EL (cell line): ENCODE measurements at places on chromosomes 3 and 15.

GRCh38 chr3:89742546-89742945 lies 635.1 kb downstream of the EPHA3 start:
- no peak for DNase-seq

DNA sequence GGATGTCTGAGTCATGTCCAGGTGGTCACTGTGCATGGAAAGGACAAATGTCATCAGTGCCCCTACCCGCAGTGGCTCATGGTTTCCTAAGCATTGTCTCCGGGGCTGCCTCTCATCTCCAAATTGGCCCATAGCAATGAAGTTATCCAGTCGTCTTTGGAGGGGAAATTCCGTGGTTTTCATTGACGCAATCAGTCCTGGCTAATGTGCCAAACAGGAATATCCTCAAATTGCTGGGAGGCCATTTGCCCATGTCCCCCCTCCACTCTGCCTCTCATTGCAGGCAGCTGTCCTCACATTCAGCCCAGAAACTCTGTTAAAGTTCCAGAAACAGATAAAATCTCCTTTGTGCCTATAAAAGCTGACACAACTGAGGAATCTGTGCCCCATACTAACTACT lies 81.6 kb downstream of the MCTP2 start:
- peak; percentile 8 for DNase-seq

DNA sequence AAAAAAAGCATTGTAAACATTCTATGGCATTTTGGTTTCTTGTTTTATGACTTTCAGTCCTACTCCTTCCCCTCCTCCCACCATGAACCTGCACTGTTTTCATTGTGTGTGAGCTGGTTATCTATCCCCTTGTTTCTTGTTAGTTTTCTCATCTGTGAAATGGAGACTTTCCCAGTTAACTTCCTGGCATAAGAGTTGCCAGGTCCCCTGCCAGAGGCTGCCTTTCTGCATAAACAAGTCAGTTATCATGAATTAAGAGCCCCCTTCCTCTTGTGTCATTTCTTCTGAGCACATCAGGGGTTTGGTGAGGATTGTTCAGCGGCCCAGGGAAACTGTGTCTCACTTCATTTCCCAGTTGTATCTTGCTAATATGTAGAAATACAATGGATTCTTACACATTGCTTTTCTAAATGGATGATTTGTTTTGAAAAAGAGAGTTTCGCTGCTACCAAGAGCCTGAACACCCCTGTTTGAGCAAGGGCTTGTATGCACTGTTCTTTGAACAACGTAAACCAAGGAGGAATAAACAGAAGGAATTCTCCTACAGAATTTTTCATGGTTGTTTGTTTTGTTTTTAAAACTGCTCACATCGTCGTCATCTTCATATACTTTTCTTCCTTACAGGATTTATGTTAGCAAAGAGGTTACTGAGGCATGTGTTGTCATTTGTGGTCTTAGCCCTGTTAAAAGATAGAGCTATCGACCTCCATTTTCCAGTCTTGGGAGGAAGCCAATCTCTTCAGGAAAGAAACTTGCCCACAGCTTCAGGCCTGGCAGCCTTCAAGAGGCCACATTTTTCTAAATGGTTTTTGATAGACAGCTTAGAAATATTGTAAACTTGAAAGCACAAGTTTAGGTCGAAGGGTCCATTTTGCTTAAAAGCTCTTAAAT lies 144.6 kb upstream of the IL12A start:
- no peak for DNase-seq

- DNase-seq: no peak
Measured at GRCh38 chr3:114732353-114732752, 414.7 kb downstream of the ZBTB20 start.

DNA sequence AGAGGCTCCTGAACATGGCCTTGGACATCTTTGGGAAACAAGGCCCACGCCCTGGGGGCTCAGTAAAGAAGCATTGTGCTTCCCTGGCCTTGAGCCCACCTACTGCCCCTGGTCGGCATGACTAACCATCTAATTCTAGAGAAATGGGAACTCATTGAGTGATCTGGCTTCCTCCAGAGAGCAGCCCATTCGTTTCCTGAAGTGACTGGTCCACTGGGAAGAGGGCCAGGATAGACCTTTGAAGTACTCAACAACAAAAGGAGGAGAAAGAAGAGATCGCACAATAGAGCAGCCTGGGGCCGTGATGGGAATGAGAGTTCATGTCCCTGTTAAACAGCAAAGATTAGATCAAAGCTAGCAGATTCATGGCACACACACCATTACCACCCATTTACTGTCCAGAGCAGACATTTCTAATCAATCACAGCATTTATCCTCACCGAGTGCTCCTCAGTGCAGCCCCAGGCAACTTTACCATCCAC lies 514.4 kb upstream of the PROK2 start:
- peak; percentile 19 for DNase-seq

GRCh38 chr3:17573396-17573795 lies 169.0 kb downstream of the TBC1D5 start:
- DNase-seq: no peak
